Stimulated activated CD8-positive, alpha-beta memory T cell treated with anti-CD3 and anti-CD28 coated beads, Interleukin-7, amount 100 ng/mL, for 24 hours (primary cell): ENCODE measurements at places on chromosomes 2 and 18.

GRCh38 chr2:73740767-73741166, 3.6 kb upstream of the TPRKB start:
- DNase-seq, result no peak

- no peak for DNase-seq
Observed at GRCh38 chr2:196592911-196593881, 46.3 kb upstream of the CCDC150 start.

DNA sequence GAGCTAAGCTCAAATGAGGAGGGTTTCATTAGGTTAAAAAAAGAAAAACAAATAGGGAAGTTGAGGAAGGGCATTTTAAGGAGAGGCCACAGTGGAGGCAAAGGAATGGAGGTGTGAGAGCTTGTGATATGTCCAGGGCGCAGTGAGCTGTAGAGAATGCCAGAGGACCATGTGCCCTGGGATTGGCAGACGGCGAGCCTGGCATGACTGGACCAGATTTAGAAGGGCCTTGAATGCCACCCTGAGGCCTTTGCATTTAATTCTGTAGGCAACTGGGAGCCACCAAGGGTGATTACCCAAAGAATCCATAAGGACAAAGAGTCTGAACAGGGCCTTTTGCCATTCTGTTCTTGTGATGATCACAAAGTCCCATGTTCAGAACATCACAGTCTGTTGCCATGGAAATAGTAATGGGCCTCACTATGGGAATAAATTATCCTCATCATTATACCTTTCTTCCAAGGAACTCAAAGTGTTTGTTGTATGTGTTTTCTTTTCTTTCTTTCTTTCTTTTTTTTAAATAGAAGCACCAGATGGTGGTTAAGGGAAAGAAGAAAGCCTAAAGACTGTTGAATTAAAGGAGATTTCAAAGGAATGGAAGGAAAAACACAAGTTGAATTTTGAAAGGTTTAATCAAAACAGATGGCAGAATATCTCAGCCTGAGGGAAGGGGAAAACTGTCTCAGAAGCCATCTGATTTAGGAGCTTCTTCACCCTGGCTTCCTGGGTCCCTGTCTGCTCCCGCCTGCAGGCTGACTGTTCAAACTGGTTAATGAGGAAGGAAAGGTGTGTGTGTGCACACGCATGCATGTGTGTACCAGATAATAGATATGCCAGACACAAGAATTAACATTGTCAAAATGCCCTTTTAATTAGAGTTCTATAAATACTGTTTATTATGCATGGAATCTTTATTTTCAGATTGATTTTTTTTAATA, 31.6 kb upstream of the NCOA1 start:
- DNase-seq, result no peak

GRCh38 chr2:866009-866680, 84.5 kb upstream of the SNTG2 start:
- no peak for DNase-seq

DNA sequence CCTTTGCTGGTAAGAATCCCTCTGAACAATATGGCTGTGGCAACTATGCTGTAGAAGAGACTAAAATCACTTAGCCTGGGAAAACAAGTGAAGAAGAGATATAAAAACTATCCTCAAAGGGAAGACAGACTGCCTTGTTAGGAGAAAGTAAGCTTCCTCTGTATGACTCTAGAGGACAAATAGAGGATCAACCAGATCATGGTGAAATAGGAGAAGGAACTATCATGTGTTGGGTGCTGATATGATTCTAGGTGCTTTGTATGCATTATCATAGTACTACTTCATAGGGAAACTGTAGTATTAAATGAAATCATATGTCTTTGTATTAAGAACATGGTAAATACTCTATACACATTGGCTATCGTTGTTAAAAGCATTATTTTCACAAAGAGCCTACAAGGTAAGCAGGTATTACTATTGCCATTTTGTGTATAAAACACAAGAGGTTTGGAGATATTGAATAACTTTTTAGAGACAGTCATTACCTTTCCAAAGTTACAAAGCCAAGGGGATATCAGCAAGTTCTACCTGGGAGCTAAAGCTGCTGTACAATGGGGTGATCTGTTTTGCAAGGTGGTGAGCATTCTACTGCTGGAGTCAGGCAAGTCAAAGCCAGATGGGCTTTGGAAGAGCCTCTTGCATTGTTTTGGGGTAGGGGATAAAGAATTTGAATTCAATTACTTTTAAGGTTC, 402.6 kb downstream of the ALK start:
- DNase-seq, result no peak
